ENCODE measurements at places on chromosomes 4 and X.
A peak's percentile ranks its signal among the peaks of the same experiment; 100 is the strongest.

DNA sequence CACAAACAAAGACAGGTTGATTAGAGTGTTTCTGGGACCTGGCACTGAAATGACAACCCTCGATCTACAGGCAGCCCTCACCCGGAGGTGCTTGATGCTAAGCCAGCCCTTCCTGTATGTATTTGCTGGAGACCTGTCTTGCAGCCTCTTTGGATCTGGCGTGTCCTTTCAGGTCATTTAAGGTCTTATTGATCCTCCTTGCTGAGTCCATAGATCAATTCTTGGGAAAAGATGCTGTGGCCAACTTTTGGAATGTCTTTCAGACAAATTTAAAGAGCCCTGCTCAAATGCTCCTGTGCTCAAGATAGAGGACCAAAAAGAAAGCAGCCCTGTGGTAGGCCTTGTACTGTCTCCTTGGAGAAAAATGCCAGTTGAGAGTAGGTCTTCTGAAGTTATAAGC is 6.8 kb upstream of the SETD7 start:
- no peak for ATAC-seq

DNA sequence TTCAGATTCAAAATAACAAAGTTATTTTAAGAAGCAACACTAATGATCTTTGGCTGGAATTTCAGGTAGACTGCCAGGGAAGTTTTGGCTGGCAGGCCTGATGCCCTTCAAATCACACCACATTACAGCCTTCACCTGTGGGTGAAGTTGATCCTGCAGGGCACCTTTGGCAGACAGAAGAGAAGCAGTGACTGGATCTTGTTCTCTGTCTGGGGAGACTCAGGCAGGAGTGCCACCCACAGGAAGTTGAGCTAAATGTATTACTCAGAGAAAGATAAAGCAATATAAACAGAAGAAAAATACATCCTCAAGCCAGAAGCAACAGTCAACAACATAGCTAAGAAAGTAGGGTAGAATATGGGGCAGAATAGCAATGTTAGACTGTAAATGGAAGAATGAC is 12.8 kb upstream of the CFAP299 start:
- ATAC-seq = no peak

GRCh38 chr4:84924434-84924833 is 42.1 kb downstream of the WDFY3 start:
- ATAC-seq = no peak

- ATAC-seq = no peak
Observed at GRCh38 chr4:5168891-5169290, 117.6 kb downstream of the STK32B start.

GRCh38 chrX:85309717-85310116 is 65.9 kb downstream of the ZNF711 start:
- ATAC-seq = no peak

DNA sequence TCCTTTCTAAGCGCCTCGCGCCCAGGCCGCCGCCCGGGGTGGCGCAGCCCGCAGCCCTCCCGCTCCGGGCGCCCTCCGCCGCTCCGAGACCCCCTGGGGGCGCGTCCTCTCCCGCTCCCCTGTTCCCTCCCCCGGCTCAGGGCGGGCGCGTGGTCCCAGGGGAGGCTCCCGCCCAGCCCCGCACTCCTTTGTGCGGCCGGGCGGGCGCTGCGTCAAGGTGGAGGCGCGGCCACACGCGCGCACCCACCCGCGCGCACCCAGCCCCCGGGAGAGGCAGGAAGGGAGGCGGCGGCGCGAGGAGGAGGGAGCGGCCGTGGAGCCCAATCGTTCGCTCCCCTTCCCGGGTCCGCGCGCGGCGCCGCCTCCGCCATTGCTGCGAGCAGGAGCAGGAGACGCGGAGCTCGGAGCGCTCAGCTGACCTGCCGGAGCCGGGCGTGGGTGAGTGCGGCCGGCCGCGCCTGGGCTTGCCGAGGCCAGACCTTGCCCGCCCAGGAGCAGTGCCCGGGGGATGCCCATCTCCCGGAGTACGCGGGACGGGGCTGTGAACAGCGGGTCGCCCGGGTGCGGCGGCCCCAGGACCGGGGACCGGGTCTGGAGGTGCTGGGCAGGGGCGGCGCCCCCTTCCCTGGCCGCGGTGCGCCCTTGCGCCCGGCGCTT is at the start of gene NSG1:
Gene NSG1 (plus strand): TSS at position 367 of the 657 bp plus-strand sequence. CDS start 528 bp downstream, outside the sequence.
- no peak for ATAC-seq

DNA sequence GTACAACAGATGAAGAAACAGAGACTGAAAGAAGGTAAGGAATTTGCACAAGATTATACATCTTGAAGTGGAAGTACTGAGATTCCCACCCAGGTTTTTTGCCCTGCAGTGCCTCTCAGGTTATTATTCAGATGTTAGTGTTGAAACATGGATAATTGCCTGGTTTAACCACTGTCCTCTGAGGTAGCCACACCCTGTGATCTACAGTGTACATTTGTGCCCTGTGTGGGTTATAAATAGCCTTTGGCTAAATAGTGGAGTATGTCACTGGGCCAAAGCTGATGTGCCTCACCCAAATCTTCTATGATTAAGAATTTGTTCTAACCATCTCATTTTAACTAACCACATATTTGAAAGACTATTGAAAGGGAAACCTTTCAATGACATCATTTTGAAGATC is 5.4 kb upstream of the ASB5 start:
- no peak for ATAC-seq

GRCh38 chr4:2461246-2461960 is 7.5 kb upstream of the RNF4 start:
- ATAC-seq = no peak

DNA sequence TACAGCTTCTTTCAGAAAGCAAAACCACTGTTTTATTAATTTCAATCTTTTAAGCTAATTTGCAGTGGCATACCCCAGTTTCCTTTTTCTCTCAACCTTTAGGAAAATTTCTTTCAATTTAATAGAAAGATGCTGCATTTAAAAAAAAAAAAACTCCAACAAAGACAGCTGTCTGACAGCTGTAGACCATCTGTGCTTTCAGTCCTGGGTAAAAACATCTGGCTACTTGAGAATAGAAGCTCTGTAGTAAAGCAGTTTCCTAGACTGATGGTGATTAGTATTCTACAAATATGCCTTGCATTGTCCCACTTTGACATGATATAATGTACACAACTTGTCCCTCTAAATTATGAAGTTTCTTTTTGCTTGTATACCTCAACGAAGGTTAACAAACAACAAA is 197.8 kb downstream of the EDA start:
- ATAC-seq = no peak

- no peak for ATAC-seq
Observed at GRCh38 chr4:183935355-183936005, 30.4 kb downstream of the STOX2 start.

DNA sequence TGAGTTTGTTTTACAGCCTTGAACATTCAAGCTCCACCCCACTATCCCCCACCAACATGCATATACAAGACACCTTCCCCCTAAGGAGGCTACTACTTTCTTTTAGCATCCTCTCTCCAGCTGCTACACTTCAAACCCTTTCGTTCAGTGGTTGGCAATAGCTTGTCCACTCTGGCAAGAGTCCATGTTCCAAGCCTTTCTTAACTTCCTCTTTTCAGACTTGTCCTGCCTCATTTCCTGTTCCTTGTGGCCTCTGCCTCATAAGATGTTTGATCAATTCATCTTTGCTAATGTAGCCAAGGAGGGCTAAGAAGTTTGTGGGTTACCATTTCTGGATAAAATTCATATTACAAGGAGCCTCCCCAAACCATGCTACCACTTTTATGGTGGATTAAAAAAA is 20.8 kb upstream of the ZCCHC12 start:
- peak; percentile 38 for ATAC-seq

- ATAC-seq = no peak
Observed at GRCh38 chrX:19931146-19931545, 43.7 kb upstream of the SH3KBP1 start.

GRCh38 chr4:100816436-100817045 is 298.7 kb upstream of the EMCN start:
- no peak for ATAC-seq

DNA sequence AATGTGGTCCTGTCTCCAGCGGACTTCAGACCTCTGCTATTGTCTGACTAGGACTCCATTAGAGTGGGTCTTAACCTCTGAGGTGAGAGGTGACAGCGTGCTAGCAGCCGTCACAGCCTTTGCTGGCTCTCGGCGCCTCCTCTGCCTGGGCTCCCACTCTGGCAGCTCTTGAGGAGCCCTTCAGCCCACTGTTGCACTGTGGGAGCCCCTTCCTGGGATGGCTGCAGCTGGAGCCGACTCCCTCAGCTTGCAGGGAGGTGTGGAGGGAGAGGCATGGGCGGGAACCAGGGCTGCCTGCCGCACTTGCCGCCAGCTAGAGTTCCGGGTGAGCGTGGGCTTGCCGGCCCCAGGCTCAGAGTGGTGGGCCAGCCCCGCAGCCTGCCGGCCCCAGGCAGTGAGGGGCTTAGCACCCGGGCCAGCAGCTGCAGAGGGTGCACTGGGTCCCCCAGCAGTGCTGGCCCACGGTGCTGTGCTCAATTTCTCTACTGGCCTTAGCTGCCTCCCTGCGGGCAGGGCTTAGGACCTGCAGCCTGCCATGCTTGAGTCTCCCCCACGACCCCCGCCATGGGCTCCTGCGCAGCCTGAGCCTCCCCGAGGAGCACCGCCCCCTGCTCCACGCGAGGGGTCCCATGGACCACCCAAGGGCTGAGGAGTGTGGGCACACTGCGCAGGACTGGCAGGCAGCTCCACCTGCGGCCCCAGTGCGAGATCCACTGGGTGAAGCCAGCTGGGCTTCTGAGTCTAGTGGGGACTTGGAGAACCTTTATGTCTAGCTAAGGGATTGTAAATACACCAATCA is 163.4 kb upstream of the ITM2A start:
- ATAC-seq = no peak

DNA sequence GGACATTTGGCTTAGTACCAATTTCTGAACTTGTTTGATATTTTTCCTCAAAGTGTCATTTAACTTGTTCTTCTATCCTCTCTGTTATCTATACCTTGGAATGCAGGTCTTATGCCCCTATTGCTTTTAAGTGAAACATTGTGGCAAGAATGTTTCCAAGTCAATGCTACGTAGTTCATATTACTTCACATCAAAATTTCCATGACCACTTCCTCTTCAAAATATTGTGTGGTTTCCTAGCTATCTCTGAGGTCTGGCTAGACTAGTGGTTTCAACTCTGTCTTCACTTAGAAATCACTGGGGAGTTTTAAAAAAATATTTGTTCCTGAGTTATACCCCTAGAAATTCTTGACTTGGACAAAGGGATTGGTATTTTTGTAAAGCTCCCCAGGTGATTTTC is 20.2 kb upstream of the RASGEF1B start:
- ATAC-seq = peak; percentile 28

GRCh38 chrX:109134777-109135176 is 347.1 kb downstream of the GUCY2F start:
- no peak for ATAC-seq

DNA sequence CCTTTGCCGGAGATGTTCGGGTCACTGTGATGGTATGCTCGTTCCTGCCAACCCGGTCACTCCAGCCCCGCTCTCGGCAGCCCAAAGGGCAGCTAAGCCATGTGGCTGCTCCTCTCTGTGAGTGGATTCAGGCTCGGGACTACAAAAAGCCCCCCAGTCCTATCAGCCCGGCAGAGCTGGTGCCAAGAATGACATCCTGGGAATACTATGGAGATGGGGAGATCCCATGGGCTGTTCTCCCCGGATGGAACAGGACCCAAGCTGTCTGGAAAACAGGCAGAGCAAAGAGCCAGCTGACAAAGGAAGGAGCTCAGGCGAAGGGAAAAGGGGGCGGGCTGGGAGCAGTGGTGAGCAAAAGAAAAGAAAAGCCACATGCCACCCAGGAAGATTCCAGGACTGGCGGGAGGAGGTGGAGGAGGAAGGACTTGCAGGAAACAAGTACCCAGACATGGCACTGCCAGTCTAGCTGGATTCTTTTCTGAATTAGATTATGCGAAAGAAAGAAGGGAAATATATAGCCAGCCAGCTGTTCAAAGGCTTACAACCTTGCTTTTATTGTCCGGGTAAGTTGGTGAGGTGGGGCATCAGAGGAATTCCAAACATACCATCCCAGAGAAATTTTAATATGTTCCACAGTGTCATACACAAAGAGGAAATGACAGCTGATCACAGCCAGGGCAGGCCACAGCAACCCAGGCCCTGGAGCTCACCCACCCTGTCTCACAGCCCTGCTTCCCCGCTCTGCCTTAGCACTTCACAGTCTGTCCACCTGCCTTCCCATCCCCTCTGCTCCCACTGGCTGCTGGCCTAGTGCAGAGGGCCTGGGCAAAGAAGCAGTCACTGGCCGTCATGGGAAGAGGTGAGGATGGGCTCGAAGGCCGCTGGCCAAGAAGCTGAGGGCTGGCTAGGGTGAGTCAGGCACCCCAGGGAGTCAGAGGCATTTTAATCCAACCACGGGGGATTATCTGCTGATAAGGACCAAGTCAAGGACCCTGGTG is 3.4 kb downstream of the NDP start:
- ATAC-seq = no peak

DNA sequence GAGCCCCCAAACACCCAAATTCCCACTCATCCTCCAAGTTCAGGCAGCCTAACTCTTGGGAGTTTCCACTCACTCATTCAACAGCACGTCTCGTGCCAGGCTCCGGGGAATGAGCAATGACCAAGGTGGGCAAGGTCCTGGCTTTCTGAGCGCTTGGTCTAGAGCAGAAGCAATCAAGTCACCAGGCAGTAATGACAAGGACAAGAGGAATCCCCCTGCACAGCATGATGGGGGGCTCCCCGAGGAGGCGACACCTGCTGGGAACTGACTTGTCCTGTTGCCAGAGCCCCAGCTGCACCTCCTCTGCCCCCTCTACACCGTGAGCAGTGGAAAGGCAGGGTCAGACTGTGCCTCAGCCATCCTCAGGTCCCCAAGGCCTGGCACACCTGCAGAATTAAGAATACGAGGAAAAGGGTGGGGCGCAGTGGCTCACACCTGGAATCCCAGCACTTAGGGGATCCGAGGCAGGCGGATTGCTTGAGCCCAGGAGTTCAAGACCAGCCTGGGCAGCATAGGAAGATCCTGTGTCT is 25.7 kb upstream of the MRFAP1 start:
- ATAC-seq = no peak

DNA sequence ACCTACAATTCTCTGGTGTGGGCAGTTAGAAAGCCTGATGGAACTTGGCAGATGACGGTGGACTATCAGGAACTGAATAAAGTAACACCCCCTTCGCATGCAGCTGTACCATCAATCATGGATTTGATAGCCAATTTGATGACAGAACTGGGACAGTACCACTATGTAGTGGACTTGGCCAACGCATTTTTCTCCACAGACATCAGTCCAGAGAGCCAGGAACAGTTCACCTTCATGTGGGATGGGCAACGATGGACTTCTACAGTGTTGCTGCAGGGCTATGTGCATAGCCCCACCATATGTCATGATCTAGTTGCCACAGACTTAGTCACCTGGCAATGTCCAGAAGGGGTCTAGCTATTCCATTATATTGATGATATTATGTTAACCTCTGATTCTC is 54.5 kb upstream of the CCDC149 start:
- ATAC-seq = no peak

- ATAC-seq = no peak
Observed at GRCh38 chr4:180564026-180564425, 1679.2 kb upstream of the TENM3 start.

DNA sequence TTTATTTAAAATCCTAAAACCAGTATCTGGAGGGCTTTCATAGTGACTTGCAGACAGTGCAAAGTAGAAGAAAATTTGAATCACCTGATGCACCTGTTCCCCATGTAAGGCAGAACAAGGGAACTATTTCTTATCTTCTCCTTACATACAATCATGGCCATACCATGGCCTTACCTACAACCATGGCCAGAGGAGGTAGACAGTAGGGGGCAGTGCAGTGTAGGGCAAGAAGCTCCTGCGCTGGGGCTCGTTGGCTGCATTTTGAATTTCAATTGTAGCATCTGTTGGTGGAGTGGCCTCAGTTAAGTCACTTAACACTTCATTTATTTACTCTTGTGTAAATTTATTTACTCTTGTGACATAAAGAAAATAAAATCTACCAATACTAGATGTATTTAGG is 33.0 kb downstream of the GALNTL6 start:
- ATAC-seq = no peak
